Cardiac atrium fibroblast (primary cell): ENCODE measurements at places on chromosomes 7 and 10. TPM values are rescaled to one million over a fixed set of nuclear protein-coding genes. Genes with fewer than 3 reads are reported as not detected.

The CRHR2 gene
- not detected in 2 replicates for total RNA-seq

The DRGX gene
- total RNA-seq: not detected in 2 replicates

The OR2A5 gene
- total RNA-seq: not detected in 2 replicates

The FAM237B gene
- not detected in 2 replicates for total RNA-seq

The CREB5 gene
- 0.90 and 1.1 TPM in 2 replicates for total RNA-seq

The DCLRE1A gene
- total RNA-seq: 0.54 and 3.2 TPM in 2 replicates

The CCL24 gene
- not detected in 2 replicates for total RNA-seq

The SPDYE2 gene
- total RNA-seq: not detected in 2 replicates

The AGR3 gene
- not detected in 2 replicates for total RNA-seq

The MMRN2 gene
- 6.1 and 6.8 TPM in 2 replicates for total RNA-seq

The CALHM1 gene
- total RNA-seq: not detected in 2 replicates

The TEX47 gene
- total RNA-seq: not detected in 2 replicates

The SPDYE9 gene
- total RNA-seq: not detected in 2 replicates

The H2BK1 gene
- total RNA-seq: not detected in 2 replicates

The CAPZA2 gene
- total RNA-seq: 116 and 123 TPM in 2 replicates

The CYP3A4 gene
- total RNA-seq: not detected in 2 replicates

The CUZD1 gene
- total RNA-seq: 0.16 and 0.18 TPM in 2 replicates

The ERVW-1 gene
- not detected in 2 replicates for total RNA-seq

The CALHM3 gene
- total RNA-seq: not detected in 2 replicates

The SPDYE8 gene
- total RNA-seq: not detected in 2 replicates

The UNCX gene
- not detected in 2 replicates for total RNA-seq

The C10orf105 gene
- total RNA-seq: not detected in 2 replicates

The RSBN1L gene
- total RNA-seq: 5.2 and 6.3 TPM in 2 replicates

The ALOX5 gene
- total RNA-seq: not detected in 2 replicates

The ANKRD30A gene
- not detected in 2 replicates for total RNA-seq
